Tracheal epithelial cell (primary cell): ENCODE measurements at places on chromosomes 3 and 15. TPM values are rescaled to one million over a fixed set of nuclear protein-coding genes. Genes with fewer than 3 reads are reported as not detected.

The RETNLB gene
- not detected in 2 replicates for total RNA-seq

The VGLL3 gene
- 1.7 and 35.2 TPM in 2 replicates for total RNA-seq

The MITF gene
- 1.7 and 8.7 TPM in 2 replicates for total RNA-seq

The IMPG2 gene
- total RNA-seq, result under 0.01 TPM in 2 replicates

The COL8A1 gene
- total RNA-seq, result 3.8 and 41.4 TPM in 2 replicates

The TGM4 gene
- 0.48 TPM in 1 of 2 replicates, not detected in the other for total RNA-seq

The TMEM108 gene
- total RNA-seq, result not detected in 2 replicates

The FURIN gene
- total RNA-seq, result 36.2 and 71.3 TPM in 2 replicates

The SOX2 gene
- 1.2 and 10.9 TPM in 2 replicates for total RNA-seq

The SERP1 gene
- total RNA-seq, result 255 and 288 TPM in 2 replicates

The GOLGA6C gene
- total RNA-seq, result not detected in 2 replicates

The SLC9C1 gene
- under 0.01 and 0.43 TPM in 2 replicates for total RNA-seq

The HERC2 gene
- 18.3 and 31.6 TPM in 2 replicates for total RNA-seq

The KLHL40 gene
- not detected in 2 replicates for total RNA-seq
